CMK (cell line): ENCODE measurements at places on chromosomes 11 and 22.
A peak's percentile ranks its signal among the peaks of the same experiment; 100 is the strongest.

DNA sequence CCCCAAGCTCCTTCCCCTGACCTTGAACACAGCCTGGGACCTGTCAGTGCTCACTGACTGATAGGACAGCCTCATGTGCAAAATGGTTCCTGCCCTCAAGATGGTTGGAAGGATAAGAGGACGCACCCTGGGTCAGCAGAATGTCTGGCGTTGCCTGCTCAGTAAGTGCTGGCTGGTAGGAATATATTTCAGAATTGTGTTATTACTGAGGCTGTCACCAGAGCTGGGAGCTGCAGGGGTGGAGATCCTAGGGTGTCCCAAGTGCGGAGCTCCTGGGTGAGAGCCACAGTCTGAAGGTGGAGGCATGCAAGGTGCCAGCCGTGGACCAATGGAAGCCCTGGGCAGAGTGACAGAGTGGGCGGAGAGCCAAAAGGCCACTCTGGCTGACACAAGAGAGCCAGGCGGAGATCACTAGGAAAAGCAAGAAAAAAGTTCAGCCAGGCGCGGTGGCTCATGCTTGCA is 1.0 kb upstream of the SEC14L4 start:
- DNase-seq, result no peak

DNA sequence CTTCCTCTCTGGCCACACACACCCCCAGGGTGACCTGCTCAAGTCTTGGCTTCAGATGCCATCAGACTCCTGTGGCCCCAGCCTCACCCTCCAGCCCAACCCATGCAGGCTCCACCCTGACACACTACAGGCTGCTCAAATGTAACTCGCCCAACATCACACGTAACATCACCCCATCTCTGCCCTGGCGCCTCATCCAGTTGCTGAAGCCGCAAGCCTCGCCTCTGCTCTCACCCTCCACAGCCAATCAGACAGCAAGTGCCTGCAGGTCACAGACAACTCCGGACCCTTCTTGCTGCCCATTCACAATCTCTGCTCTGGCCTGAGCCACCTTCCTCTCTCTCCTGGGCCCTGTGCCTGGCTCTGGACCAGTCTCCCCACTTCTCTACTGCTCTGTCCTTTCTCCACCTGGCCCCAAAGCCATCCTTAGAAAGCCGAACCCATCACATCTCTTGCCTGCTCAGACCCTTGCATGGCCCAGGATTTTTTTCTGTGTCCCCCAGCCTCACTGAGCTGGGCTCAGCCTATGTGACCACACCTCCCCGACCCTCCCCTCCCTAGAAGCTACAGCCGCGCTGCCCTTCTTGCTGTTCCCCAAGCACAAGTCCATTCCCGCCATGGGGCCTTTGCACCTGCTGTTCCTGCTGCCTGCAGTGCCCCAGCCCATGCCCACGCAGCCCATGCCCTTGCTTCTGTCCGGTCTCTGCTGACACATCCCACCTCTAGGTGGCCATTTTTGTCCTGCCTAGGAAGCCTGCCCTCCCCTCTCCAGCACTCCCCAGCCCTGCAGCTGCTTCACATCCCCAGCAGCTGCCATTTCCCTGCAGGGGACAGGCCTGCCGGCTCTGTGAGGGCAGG is 333.9 kb downstream of the CTTN start:
- no peak for DNase-seq

DNA sequence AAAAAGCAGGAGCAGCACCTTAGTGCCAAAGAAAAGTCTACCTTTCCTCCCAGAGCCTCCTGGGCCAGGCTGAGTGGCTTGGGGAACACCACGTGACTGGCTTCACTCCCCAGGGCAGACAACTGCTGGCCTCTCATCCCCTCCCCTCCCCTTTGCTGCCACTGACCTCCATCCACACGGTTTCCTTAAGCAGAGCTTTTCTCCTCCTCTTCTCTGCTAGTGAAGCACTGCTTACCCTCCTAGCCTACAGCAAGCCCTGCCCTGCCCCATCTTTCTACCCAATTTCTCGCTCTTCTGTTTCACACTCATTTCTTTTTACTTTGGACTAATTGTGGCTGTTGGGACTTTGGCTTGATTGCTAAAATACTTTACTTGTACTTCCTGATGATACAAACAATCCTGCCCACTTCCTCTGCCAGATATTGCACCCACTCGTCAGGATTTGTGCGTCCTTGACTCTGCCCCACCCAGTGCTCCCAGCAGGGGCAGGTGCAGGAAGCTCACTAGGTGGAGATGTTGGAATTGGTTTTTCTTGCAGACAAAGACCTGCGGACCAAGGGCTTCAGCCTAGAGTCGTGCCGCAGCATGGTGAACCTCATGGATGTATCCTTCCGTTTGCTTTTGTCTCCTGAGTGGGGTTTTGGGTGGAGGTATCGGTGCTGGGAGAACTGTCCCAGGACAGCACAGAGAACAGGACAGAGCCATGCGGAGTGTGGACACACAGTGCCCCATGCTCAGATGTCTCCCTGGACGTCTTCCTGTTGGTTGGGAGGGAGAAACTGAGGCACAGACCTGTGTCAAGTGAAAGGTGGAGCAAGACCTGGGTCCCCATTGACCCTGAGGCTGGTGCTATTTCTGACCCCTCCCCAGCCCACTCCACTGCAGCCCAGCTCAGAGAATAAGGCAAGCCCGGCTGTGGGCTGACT is 27.3 kb downstream of the CAPN1 start:
- DNase-seq, result no peak

- no peak for DNase-seq
Measured at GRCh38 chr11:102110761-102111010, 439 bp downstream of the YAP1 start.

DNA sequence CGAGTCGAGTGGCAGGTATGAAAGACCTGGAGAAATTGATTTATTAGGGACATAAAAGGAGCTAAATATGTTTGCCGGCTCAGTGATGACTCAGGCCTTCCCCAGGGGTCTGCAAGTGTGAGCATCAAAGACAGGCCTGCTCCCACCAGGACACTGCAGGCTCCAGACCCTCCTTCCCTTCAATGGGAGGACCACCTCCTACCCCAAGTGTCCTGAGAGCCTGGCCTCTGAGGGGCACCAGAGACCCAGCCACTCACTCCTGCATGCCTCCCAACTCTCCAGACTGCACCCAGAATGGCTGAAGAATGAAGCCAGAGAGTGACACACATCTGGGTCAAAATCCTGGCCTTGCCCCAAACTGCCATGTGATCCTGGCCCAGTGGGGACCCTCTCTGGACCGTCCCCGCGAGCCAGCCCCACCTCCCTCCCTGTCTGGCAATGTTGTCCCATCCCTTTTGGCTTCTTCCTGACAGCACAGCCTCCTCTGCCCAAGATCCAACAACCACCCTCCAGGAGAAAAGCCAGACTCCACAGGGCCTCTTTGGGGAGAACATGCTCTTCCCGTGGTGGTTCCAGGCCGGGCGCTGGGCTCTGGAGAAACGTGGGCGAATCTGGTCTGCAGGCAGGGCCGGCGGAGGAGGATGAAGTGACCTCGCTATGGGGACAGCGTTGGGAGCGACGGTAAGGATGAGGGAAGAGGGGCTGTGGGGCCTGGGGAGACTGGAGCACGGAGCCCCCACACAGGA is 36.2 kb downstream of the CYTH4 start:
- no peak for DNase-seq

DNA sequence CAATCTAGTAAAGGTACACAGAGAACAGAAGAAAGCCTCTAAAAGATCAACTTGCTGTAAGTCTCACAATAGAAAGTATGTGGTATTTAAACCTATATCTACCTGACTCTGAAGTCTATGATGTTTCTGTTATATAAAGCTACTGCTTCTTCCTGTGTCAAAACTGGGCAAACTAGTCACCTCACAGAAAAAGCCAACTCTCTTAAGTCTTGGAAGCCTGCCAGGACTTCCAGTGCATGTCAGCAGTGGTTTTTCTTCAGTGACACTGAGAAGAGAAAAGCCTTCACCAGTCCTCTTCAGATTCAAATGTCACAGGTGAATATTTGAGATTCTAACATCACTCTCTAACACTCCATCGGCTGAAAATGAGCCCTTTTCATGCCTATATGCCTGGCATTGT is 808.0 kb downstream of the DLG2 start:
- no peak for DNase-seq

GRCh38 chr11:70028147-70028855 is 49.8 kb upstream of the ANO1 start:
- no peak for DNase-seq

GRCh38 chr11:130761560-130762220 is 154.6 kb downstream of the SNX19 start:
- no peak for DNase-seq

GRCh38 chr22:36088292-36088691 is 59.7 kb upstream of the RBFOX2 start:
- DNase-seq, result no peak

DNA sequence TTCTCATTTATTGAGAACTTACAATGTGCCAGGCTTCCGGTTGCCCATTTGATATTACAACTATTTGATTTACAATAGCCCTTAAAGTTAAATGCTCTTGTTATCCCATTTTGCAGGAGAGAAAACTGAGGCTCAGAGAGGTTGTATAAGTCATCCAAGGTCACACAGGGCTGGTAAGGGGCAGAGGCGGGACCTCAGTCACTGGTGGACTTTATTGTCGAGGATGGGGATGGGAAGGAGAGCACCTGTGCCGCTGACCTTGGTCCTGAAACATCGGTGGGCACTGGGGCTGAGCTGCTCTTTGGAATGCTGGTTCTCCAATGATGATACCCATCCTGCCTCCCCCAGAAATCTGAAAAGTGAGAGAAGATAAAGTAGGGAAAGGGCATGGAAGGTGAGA is 265.4 kb downstream of the MIAT start:
- DNase-seq, result no peak

DNA sequence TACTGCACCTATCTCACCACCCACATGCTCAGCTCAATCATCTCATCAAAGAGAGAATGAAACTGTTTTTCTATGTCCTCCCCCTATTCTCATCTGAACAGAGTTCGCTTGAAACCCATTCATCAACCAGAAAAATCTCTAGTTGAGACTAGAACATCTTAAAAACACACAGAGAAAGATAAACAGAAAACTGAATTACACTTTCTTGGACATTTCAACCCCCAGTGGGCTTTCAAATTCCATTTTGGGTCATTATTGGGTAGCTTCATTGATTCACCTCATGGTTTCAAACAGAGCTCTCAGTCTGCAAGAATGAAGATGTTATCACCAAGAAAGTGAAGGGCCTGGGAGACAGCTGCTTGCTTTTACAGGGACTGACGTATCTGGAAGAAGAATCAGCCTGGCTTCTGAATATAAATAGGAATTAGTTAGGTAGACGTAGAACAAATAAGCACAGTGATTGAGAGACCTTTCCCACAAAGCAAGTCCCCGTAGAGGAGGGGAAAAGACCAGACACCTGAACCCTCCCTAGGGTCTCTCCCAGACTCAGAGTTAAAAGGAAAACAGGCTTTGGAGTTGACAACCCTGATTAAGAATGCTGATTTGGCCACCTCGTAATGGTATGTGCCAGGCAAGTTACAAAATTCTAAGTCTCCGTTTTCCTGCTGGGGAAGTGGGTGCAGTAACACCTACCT is 155.7 kb downstream of the BBOX1 start:
- DNase-seq, result no peak

GRCh38 chr11:66334605-66335442 is 1.4 kb downstream of the RIN1 start:
- DNase-seq, result no peak

- no peak for DNase-seq
Measured at GRCh38 chr11:72597721-72598120, 76.5 kb downstream of the PDE2A start.

- DNase-seq, result no peak
Measured at GRCh38 chr11:16799221-16799620, 60.8 kb downstream of the C11orf58 start.

DNA sequence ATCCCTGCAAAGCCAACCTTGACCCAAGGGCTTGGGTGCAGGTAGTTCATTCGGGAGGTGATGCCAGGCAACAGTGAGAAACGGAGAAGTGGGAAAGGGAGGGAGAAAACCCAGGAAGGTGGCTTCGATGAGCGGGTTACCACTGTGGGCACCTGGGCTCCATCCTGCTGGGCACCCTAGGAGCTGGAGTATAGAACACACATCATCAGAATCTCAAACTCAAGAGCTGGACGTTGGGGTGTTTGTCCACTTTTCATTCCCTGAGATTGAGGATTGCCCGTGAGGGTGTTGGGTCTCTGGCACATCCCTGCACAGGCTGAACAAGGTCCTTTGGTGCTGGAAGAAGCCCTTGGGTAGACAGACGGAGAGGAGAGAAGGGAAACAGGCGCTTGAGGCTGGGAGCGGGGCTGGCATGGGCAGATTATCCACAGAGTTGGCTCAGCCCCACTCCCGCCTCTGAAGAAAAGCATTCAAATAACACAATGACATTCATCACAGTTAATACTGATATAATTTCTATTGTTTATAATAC is 70.4 kb downstream of the LRRC32 start:
- no peak for DNase-seq

GRCh38 chr11:66420671-66421476 is at the start of gene NPAS4:
Gene NPAS4 (plus strand): TSS chr11:66421035. CDS start chr11:66421180, 145 bp downstream.
- DNase-seq, result no peak

- no peak for DNase-seq
Measured at GRCh38 chr22:33192156-33192555, 134.0 kb upstream of the SYN3 start.

GRCh38 chr11:17915500-17916143 is 97.2 kb downstream of the SERGEF start:
- DNase-seq, result no peak

- no peak for DNase-seq
Measured at GRCh38 chr22:37781434-37782059, 26.2 kb upstream of the GCAT start.

DNA sequence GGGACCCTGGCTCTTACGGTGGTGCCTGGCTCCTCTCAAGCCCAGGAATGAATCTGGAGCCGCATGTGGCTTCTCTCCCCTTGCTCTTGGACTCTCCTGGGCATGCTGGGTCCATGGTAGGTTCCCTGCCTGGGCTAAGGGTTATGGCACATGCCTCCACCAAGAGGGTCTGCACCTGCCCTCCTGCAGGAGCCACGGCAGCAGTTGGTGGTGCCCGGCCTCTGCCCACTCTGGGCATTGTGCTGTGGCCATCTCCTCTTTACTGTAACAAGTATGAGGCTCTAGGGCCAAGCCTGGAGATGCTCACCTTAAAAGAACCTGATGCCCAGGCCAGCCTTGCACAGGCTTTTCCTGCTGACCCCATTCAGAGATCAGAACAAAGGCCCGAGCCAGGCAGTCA is 104.0 kb upstream of the PITPNB start:
- no peak for DNase-seq

DNA sequence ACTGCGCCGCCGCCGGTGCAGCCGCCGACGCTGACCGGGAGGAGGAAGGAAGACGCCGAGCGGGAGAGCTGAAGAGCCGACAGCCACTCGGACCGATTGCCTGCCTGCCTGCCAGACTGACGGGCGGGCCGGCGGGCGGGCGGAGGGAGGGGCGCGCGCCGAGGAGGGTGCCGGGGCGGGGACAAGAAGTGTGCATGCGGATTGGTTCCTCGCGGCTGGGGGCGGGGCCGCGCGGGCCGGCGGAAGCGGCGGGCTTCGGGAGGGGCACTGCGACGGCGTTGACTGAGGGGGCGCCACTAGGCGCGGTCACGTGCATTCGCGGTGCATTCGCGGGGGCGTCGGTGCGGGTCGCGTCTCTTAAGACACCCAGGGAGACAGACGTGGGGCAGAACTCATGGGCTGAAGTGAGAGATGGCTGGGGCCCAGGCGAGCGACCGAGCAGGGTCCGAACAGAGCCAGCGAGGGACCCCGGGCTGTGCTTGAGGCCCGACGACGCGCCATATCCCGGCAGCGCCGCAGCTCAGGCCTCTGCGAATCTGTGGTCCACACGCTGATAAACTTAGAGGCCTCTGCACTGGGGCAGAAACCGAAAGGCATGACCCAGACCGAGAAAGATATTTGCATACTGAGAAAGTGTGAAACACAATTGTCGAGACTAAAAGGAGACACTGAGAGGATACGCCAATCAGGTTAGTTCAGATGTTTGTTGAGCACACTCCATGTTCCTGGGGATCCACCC is at the start of gene MAPK1:
TSS of gene MAPK1 (minus strand) at position 118 of the 739 bp plus-strand sequence. CDS start 205 bp downstream, outside the sequence.
- DNase-seq, result peak; percentile 89
